ENCODE measurements at places on chromosomes 2 and 18. TPM values are rescaled to one million over a fixed set of nuclear protein-coding genes. Genes with fewer than 3 reads are reported as not detected.

GRCh38 chr2:53575721-53576124 is 191.9 kb upstream of the CHAC2 start:
- no peak for DNase-seq

DNA sequence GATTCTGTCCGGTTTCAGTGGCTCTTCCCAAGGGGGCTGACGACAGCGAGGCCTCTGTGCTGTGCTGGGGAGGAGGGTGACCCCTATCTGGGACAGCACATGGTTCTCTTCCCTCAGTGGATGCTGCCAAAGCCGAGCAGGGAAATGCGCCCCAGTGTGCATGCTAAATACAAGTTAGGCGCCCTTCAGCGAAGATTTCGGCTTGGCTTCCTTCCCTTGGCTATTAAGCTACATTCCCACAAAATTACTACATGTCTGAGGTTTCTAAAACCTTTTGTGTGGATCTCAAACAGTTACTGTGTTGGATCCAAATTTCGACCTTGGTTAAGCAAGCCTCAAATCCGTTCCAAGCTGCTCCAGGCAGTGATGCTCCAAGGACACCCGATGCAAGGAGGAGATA is 440.3 kb downstream of the NRXN1 start:
- DNase-seq: no peak

GRCh38 chr2:102025016-102025501 is 33.3 kb downstream of the IL1R2 start:
- no peak for DNase-seq

- DNase-seq: no peak
Observed at GRCh38 chr18:57063601-57064103, 83.2 kb upstream of the BOD1L2 start.

The CACNB4 gene
- 4.8 TPM for polyA plus RNA-seq

Measured in urinary bladder (tissue), 4 donors.